ENCODE measurements at places on chromosomes 5 and 9. TPM values are rescaled to one million over a fixed set of nuclear protein-coding genes. Genes with fewer than 3 reads are reported as not detected.
A peak's percentile ranks its signal among the peaks of the same experiment; 100 is the strongest.

Gene FAXDC2
- total RNA-seq: not detected

Gene CMBL
- total RNA-seq: 0.35 TPM

- peak; percentile 85 for DNase-seq
Observed at GRCh38 chr9:129174724-129175514, 3.1 kb downstream of the IER5L start.

DNA sequence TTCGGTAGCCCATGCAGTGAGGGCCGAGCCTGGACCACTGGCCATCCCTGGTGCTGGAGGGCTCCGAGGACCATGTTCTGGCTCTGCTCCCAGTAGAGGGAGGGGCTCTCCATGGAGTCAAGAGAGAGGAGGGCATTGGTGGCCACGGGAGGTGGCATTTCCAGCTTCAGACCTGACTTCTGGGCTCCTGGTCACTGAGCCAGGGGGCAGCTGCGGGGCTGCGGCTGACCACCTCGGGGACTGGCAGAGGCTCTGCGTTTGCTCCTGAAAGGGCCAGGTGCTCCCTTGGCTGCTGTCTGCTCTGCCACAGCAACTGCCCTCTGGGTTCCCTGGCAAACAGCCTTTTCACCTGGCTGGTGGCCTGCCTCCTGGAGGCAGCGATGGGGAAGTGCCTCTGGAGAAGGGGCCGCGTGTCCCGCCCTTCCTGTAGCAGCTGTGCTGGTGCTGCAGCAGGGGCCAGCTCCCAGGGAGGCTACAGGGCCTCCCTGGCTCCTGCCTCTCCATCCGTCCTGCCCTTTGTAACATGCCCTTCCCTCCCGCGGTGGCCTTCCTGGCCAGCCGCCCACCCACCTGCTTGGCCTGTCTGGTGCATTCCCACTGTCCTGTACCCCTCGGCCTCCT lies 144.6 kb downstream of the CACNA1B start:
- no peak for DNase-seq

DNA sequence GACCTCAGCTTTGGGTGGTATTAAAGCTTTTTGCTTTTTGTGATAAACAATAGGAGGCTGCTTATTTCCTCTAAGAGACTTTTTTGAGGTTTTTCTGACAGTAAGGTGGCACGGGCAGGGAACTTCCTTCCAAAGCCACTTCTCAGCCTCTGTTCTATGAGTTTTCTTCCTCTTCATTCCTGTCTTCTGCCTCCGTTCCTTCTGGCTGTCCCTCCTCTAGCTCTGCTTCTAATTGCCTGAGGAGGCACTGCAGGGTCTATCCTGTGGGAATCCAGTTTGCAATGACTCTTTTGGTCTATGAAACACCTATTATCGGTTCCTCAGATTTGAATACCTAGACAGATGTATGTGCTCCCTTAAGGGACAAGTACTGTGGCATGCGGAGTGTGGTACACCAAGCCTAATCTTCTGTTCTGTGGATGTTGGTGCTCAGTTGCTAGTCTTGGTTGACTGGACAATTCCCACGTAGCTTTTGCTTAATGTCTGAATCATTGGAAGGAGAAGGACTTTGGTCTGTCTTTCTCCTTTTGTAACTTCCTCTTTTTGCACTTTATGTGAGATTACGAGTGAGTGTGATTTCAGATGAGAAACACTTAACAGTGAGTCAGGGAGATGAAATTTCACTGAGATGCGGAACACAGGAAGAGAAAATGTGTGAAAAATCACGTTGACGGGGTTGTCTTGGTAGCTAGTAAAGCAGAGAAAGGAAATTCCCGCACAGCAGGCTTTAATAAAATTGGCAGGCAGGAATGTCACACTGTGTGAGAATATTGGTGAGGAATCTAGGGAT lies 305.2 kb downstream of the EFNA5 start:
- no peak for DNase-seq

DNA sequence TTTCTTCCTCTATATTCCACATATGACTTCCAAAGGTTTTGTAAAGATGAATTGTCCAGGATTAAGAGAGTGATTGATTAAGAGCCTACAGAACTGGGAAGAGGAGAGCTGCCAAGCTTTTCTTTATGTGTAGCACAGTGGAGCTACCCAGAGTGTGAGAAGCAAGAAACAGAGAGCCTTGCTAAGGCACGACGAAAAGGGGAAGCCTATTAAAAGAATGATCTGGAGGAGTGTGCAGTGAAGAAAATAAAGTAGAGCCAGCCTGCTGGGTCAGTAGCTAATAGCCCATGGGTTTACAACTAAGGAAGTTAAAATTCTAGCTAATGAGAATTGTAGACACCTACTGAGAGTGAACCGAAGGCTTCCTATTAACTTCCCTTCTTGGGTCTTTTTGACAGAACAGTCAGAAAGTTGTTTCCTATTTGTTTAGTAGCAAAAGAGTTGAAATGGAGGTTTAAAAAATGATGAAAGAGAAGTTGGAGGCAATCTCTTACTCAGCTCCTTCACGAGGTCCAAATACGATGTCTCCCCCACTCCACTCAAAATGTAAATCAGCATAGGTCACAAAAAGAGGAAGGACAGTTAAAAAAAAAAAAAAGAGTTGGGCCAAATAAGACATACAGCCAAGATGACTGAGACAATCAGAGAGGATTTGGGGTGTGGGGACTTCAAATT lies 957 bp upstream of the PRR16 start:
- no peak for DNase-seq

GRCh38 chr9:103261951-103262350 lies 266.8 kb downstream of the CYLC2 start:
- DNase-seq: no peak

GRCh38 chr9:126114409-126114760 lies 212.2 kb upstream of the MVB12B start:
- DNase-seq: no peak

DNA sequence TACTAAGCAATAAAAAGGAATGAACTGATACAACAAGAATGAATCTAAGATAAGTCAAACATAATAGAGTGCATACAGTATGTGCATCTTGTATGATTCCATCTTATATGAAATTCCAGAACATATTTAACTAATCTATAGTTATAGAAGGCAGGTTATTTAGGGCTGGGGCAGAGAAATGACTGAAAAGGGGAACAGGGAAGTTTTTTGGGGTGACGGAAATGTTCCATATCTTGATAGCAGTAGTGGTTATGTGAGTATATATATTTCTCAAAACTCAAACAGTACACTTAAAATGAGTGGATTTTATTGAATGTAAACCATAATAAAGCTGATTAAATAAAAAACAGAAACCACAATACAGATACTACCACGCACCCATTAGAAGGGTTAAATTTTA lies 24.6 kb downstream of the FBXW11 start:
- DNase-seq: no peak

Gene ZNF79
- total RNA-seq: 17.2 TPM

- DNase-seq: peak; percentile 61
Observed at GRCh38 chr5:72556351-72557166, 49.3 kb upstream of the ZNF366 start.

DNA sequence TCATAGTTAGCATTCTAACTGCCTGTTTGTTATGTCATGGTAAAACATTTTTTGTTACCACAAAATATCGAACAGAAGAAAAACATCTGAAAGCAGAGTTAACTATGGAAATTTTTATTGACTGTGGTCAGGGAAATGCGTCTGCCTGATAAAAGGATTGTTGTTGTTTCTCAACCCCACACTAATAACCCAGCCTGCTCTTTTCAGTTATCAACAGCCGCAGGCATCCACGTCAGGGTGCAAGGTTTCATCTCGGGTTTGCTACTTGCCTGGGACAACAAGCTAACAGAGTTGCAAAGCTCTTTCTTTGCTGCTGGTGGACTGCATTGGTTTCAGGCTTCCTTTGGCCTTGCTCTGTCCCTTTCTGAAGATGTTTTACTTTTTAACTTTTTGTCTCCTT lies 969.2 kb downstream of the CDH18 start:
- DNase-seq: no peak

Gene CDH6
- total RNA-seq: not detected

Gene NIPAL4
- 2.2 TPM for total RNA-seq

Gene CDH12
- not detected for total RNA-seq

Gene NPR2
- 15.4 TPM for total RNA-seq

Gene GPR150
- 0.56 TPM for total RNA-seq

DNA sequence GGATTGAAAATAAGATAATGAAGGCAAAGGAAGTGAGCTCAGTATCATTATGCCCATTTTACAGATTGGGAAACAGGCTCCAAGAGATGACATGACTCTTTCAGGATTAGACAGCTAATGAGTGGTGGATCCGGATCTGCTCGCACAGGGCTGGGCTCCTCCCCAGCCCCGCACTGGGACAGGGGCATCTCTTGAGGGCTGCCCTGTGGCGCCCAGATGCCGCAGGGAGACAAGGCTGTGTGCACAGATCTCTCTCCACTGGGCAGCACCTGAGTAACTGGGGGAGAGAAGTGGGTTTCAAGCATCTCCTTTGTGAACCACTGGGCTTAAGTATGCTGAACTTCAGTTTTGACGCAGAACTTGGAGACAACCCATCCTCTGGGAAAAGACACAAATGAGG lies 43.9 kb downstream of the ADAMTS2 start:
- DNase-seq: no peak

- no peak for DNase-seq
Observed at GRCh38 chr5:5739490-5739945, 317.0 kb downstream of the ICE1 start.

GRCh38 chr5:57432876-57433275 lies 49.7 kb downstream of the ACTBL2 start:
- DNase-seq: no peak

DNA sequence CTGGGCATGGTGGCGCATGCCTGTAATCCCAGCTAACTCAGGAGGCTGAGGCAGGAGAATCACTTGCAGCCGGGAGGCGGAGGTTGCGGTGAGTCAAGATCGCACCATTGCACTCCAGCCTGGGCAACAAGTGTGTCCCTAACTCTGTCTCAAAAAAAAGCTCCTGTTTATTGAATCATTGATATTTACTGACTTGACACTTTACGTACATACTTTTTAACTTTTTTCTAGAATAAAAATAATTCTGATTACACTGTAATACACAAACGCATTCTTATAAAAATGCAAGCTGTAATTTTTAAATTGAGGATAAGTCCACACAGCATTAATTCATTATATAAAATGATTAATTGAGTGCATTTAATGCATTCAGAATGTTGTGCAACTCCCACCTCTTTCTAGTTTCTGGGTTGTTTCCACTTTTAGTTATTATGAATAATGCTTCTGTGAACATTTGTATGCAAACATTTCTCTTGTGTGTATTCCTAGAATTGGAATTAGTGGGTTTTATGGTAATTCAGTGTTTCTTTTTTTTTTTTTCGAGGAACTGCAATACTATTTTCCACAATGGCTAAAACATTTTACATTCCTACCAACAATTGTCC lies 15.7 kb downstream of the ERCC6L2 start:
- no peak for DNase-seq

GRCh38 chr5:97425511-97425910 lies 242.5 kb upstream of the RIOK2 start:
- no peak for DNase-seq

Gene SERF1A
- 7.3 TPM for total RNA-seq

Gene PCDHGA1
- 0.09 TPM for total RNA-seq

Gene PCDHB6
- total RNA-seq: not detected
